ENCODE measurements at places on chromosomes 1 and 21.

DNA sequence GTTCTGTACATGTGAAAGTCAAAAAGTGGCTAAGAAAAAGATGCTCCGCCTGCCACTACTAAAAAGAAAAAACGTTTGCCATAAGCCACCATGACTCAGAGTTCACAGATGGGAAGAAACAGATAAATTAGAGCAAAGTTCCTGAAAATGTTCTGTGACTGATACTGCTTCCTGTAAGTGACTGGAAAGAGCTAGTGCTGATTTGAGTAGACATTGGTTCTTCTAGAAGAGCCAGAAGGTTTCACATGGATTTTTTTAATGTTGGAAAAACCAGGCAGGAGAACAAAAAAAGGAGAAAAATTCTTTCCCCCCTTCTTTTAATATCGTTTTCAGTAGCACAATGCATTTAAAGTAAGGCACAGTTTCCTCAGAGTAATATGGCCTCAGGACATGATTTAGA is 221.4 kb downstream of the HLX start:
- no peak for DNase-seq

- no peak for DNase-seq
Observed at GRCh38 chr1:245158913-245159312, 4.1 kb downstream of the KIF26B start.

DNA sequence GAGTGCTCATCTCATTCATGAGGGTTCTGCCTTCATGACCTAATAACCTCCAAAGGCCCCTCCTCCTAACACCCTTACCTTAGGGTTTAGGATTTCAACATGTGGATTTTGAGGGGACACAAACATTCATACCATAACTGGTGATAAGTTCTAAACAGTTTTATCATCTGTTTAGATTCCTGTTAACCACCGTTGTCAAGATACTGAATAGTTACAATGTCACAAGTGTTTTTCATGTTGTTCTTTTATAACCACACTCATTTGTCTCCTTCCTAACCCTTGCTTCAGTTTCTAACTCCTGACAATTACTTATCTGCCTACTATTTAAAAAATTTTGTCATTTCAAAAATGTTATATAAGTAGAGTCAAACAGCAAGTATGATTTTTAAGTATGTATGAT is 86.0 kb downstream of the NCAM2 start:
- DNase-seq, result no peak

GRCh38 chr1:8746554-8746953 is 70.9 kb downstream of the RERE start:
- DNase-seq, result no peak

DNA sequence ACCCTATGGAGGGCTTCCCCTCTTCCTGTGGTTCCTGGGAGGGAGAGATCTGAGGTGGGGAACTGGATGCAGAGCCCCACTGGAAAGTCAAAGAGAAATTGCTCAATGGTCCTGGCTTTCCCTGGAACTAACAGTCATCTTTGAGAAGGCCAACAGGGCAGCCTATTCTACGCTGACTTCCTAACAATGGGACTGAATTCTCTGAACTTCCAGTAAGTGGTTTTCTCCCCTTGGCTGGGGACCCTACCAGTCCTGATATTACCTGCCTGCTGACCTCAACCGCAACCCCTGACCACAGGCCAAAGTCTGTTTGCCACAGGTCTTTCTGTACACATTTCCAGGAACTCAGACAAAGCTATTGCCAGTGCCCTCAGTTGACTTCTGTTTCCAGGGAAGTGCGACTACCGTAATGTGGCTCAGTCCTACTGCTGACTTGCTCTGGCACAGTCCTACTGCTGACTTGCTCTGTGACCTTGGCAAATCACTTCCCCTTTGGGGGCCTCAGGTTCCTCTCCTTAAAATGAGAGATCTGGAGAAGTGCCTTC is 55.3 kb downstream of the C8B start:
- DNase-seq, result no peak

- no peak for DNase-seq
Observed at GRCh38 chr1:101407505-101408211, 170.8 kb downstream of the S1PR1 start.

Data from stimulated activated naive CD8-positive, alpha-beta T cell treated with anti-CD3 and anti-CD28 coated beads, Interleukin-15, amount 100 ng/mL, for 72 hours (primary cell).